Adrenal gland (tissue), 19 donors: ENCODE measurements at places on chromosomes 6 and 20. TPM values are rescaled to one million over a fixed set of nuclear protein-coding genes. Genes with fewer than 3 reads are reported as not detected.

The SLC22A3 gene
- 16.2 TPM for total RNA-seq

The TP53TG5 gene
- total RNA-seq, result not detected

The PAK5 gene
- 8.2 TPM for total RNA-seq

The TPBG gene
- 10.2 TPM for total RNA-seq

The SLC4A11 gene
- total RNA-seq, result 9.5 TPM

The KCNQ2 gene
- not detected for total RNA-seq

- H3K4me1 ChIP-seq, result no peaks in the 10 kb centered on the region
- H3K36me3 ChIP-seq, result no peaks in the 10 kb centered on the region
- H3K27me3 ChIP-seq, result no peaks in the 10 kb centered on the region
- no peak for DNase-seq
- no peak overlapping the region for H3K27ac ChIP-seq
Observed at GRCh38 chr6:135743476-135743875, 108.0 kb upstream of the PDE7B start.

DNA sequence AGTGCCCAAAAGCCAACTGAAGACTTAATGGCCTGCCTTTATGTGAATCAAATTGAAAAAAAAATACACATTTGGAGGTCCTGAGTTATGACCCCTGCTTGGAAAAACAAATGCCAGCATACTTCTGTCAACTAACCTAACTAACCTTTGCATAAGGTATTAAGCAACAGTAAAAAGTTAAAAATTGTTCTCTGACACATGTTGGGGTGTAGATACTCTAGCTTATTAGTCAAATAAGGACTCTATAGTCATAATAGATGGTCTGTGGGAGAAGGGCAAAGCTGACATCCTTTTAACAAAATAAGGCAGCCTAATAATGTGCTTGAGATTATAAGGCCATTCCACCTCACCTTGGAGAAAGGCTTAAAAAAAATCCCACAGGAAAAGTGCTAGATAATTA lies 140.5 kb downstream of the HIVEP2 start:
- no peaks in the 10 kb centered on the region for H3K4me1 ChIP-seq
- H3K36me3 ChIP-seq, result no peaks in the 10 kb centered on the region
- H3K4me3 ChIP-seq, result no peak overlapping the region
- DNase-seq, result no peak
- no peaks in the 10 kb centered on the region for H3K27me3 ChIP-seq

DNA sequence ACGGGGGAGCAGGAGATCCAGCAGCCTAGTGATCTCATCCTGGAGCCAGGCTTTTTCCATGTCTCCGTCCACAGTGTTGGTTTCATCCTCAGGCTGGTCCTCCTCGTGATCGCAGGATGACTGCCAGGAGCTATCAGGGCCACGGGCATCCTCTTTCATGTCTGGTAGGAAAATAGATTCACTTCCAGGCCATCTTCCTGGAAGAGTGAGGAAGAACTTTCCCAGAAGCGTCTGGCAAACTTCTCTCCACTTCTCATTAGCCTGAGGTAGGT lies 15.3 kb upstream of the SLC9A8 start:
- no peaks in the 10 kb centered on the region for H3K36me3 ChIP-seq
- H3K4me1 ChIP-seq, result peaks cover 11% of the 10 kb centered on the region
- no peaks in the 10 kb centered on the region for H3K27me3 ChIP-seq
- DNase-seq, result no peak

DNA sequence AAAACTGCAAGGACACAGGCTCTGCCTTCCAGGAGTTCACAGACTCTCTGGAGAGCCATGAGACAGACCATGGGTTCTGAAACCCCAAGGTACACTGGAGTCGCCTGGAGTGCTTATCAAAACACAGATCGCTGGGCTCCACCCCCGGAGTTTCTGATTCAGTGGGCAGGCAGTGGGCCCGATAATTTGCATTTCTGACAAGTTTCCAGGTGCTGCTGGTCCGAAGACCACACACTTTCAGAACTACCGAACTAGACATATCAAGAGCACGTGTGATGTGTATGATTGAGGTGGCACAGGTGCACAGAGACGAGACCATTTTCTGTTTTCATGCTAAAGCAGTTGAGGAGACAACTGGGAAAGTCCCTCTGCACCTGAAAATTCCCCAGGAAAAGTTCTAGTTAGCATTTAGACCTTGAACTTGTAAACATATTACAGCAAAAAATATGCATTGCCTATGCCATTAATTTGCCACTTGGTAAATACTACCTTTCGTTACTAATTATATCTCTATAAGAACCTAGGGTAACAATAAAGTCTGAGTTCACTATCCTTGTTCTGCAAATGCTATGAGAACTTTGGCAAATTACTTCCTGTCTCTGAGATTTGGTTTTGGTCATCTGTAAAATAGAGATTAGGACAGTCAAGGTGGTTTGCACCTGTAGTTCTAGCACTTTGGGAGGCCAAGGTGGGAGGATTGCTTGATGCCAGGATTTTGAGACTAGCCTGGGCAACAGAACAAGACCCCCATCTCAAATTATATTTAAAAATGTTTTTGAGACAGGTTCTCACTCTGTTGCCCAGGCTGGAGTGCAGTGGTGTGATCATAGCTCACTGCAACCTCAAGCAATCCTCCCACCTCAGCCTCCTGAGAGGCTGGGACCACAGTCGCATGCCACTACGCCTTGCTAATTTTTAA lies 14.3 kb upstream of the PIM1 start:
- no peak for DNase-seq
- H3K36me3 ChIP-seq, result no peaks in the 10 kb centered on the region
- no peak overlapping the region for H3K27ac ChIP-seq
- H3K4me3 ChIP-seq, result no peak overlapping the region
- no peaks in the 10 kb centered on the region for H3K27me3 ChIP-seq
- H3K4me1 ChIP-seq, result no peaks in the 10 kb centered on the region

- peak; percentile 33 for DNase-seq
- no peaks in the 10 kb centered on the region for H3K36me3 ChIP-seq
- H3K27me3 ChIP-seq, result no peaks in the 10 kb centered on the region
- H3K4me1 ChIP-seq, result peaks cover 20% of the 10 kb centered on the region
- H3K4me3 ChIP-seq, result no peak overlapping the region
- peak overlapping the region; percentile 99 for H3K27ac ChIP-seq
Observed at GRCh38 chr6:73586416-73586974, 65.7 kb upstream of the EEF1A1 start.

DNA sequence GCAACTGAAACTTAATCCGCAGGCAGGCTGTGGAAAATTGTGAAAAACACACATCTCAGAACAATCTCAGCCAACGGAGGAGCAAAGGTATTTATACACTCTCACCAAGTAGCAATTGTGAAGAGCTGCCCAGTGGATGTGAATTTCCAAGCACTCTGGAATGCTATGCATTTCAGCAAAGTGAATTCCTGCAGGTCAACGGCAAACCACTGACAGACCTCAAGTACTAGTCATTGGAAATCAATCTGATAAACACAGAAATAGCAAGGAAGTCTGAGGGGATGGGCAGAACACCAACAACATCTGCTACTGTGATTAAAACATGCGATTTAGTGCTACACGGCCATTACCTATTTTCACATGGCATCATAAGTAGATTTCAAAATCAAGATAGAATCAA lies 429.1 kb downstream of the HTR1B start:
- no peak for DNase-seq
- no peak overlapping the region for H3K4me3 ChIP-seq
- H3K27me3 ChIP-seq, result no peaks in the 10 kb centered on the region
- H3K36me3 ChIP-seq, result no peaks in the 10 kb centered on the region

- no peak overlapping the region for H3K4me3 ChIP-seq
- no peaks in the 10 kb centered on the region for H3K36me3 ChIP-seq
- no peaks in the 10 kb centered on the region for H3K27me3 ChIP-seq
- DNase-seq, result no peak
- no peak overlapping the region for H3K27ac ChIP-seq
Observed at GRCh38 chr20:53390770-53391169, 202.9 kb downstream of the ZNF217 start.

- no peak overlapping the region for H3K4me3 ChIP-seq
Observed at GRCh38 chr6:168049277-168049676, 29.7 kb downstream of the FRMD1 start.

DNA sequence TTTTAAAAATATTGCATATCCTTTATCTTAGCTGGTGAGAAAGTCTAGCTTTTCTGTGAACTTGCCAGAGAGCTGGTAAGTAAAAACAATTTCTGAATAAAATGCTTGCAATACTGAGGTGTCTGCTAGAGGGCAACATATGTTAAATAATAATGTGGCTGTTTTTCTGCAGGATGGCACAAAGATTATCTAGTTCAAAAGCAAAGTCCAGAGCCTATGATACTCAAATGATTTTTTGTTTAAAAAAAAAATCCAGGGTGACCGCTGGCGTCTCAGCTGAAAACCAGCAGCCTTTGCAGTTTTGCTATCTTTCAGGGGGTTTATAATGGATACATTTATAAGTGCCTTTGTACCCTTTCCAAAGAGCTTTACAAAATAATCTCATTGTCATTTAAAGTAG lies 194.9 kb downstream of the PHACTR1 start:
- H3K27ac ChIP-seq, result no peak overlapping the region
- no peak for DNase-seq
- no peak overlapping the region for H3K4me3 ChIP-seq
- H3K27me3 ChIP-seq, result no peaks in the 10 kb centered on the region

DNA sequence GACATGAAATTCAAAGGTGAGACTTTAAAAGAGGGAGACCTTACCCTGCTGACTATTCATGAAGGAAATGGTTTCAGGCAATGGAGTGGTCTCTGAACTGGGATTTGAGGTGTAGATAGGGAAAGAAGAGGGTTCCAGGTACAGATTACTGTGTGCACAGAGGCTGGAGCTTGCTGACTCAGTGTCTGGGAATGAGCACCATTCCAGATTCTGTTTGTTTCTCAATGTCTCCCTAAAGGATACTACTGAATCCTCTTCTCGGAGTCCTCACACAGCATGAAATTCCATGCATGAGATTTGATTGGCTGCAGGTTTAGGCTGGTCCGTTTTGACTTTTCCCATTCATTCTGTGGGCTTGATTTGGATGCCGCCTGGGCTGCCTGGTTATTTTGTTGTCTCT lies 49.0 kb downstream of the PPP1R14C start:
- H3K27ac ChIP-seq, result no peak overlapping the region
- no peak overlapping the region for H3K4me3 ChIP-seq
- H3K27me3 ChIP-seq, result no peaks in the 10 kb centered on the region
- H3K36me3 ChIP-seq, result no peaks in the 10 kb centered on the region

DNA sequence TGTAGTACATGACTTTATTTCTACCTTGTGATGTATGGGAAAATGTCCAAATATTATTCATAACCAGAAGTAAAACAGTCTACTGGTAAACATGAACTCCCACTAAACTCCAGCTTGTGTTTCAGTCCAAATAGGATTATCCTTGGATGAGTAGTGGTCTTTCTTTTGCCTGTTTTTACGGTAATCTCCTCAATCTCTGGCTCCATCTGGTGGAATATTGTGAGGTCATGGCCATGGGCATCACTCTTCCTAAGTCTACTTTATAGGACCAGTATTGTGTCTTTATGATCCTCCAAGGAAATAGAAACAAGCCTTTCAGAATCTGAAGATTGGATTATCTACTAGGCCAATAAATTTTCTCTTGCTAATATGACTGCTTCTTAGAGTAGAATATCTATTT lies 505.0 kb downstream of the BMP2 start:
- no peaks in the 10 kb centered on the region for H3K27me3 ChIP-seq
- H3K4me1 ChIP-seq, result no peaks in the 10 kb centered on the region
- no peak overlapping the region for H3K4me3 ChIP-seq
- H3K27ac ChIP-seq, result no peak overlapping the region

- H3K4me3 ChIP-seq, result no peak overlapping the region
- H3K27me3 ChIP-seq, result no peaks in the 10 kb centered on the region
- H3K36me3 ChIP-seq, result no peaks in the 10 kb centered on the region
- no peak overlapping the region for H3K27ac ChIP-seq
Observed at GRCh38 chr6:42404484-42404883, 47.2 kb downstream of the TRERF1 start.

- H3K27ac ChIP-seq, result peak overlapping the region; percentile 16
- no peak overlapping the region for H3K4me3 ChIP-seq
- H3K4me1 ChIP-seq, result no peaks in the 10 kb centered on the region
- peaks cover 5% of the 10 kb centered on the region for H3K27me3 ChIP-seq
- no peaks in the 10 kb centered on the region for H3K36me3 ChIP-seq
- no peak for DNase-seq
Observed at GRCh38 chr20:59159493-59160376, 3.9 kb upstream of the ZNF831 start.

DNA sequence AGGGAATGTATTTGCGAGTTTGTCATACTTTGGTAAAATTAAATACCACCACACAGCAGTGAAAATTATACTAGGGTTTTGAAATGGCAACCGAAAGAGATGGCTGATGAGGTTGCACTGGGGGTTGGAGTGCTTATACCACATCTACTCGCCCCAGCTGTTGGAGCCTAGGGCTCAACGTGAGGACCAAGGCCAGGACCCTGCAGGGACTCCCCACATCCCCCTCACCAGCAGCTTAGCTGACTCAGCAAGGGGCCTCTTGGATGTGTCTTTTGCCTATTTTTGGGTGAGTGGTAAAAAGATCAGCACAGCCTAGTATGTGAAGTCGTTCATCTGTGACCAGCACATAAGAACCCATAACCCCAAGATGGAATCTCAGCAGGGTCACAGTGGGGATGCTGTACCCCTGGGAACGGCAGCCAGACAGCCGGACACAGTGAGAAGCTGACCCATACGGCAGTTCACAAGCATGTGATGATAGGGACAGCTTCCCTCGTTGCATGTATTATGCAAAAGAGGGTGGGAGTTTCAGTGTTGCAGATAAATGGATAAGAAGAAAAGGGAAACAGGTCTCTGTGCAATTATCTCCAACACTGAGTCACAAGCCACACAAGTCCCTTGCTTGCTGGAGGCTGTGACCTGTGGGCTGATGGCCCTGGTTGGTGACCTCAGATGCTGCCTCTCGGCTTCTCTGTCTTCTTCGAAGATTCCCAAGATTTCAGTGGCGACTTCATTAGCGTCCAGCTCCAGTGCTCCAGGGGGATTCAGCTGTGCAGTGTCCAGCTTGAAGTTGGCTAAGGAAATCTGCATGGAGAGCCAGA lies 20.9 kb upstream of the SPO11 start:
- no peak for DNase-seq
- no peaks in the 10 kb centered on the region for H3K4me1 ChIP-seq
- peaks cover 9% of the 10 kb centered on the region for H3K27me3 ChIP-seq
- no peak overlapping the region for H3K4me3 ChIP-seq

DNA sequence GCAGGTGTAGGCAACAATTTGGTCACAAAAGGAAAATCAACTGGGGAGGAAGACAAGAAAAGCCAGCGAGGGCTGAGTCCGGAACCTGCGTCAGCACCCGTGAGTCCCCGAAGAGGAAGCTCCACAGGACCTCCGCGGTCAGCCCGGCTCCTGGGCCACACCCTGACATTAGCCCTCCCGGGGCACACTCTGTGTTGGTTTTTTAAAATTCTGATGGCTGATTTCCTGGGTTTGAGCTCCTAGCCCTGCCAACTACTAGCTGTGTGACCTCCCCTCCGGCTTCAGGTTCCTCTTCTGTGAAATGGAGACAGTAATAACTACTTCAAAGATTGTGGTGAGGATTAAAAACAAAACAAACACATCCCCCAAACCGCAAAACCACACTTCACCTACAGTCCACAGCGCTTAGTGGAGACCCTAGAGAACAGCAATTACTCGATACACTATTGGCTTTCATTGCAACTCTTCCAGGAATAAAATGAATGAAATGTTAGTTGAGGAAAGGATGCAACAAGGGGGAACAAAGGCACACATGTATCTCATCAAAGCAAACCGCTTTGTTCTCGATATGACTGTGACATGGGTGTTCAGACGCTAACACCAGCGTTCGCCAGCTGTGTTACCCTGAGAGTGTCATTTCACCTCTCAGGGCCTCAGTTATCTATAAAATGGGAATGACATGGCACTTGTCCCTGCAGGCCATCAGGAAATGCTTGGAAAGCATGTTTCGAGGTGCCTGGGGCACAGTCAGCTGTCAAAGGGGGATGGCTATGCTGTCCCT lies 985 bp downstream of the ZBP1 start:
- H3K4me1 ChIP-seq, result no peaks in the 10 kb centered on the region
- H3K27me3 ChIP-seq, result peaks cover 4% of the 10 kb centered on the region
- DNase-seq, result peak; percentile 45
- no peak overlapping the region for H3K27ac ChIP-seq
- no peaks in the 10 kb centered on the region for H3K36me3 ChIP-seq
